Lower lobe of right lung (tissue), 2 donors: ENCODE measurements at places on chromosomes 4 and X.

DNA sequence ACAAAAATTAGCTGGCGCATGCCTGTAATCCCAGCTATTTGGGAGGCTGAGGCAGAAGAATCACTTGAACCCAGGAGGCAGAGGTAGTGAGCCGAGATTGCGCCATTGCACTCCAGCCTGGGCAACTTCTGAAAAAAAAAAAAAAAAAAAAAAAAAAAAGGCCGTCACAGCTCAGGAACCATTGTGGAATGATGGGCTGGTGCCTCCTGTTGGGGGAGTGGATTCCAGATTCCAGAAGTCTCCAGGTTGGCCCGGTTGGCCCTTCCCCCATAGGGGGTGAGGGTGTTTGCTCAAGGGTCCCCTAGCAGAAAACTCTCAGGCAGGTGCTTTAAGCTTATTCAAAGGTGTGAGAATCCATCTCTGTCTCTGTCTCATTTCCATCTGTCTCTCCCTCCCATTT, 11.5 kb downstream of the SH3TC1 start:
- H3K36me3 ChIP-seq = peaks cover 61% of the 10 kb centered on the region
- DNase-seq = no peak
- H3K4me1 ChIP-seq = peaks cover 14% of the 10 kb centered on the region
- no peak overlapping the region for H3K4me3 ChIP-seq

GRCh38 chr4:105113800-105114199, 32.9 kb upstream of the TET2 start:
- no peak overlapping the region for H3K27ac ChIP-seq
- no peak for DNase-seq
- H3K27me3 ChIP-seq = no peaks in the 10 kb centered on the region
- peaks cover 13% of the 10 kb centered on the region for H3K4me1 ChIP-seq
- no peaks in the 10 kb centered on the region for H3K36me3 ChIP-seq
- H3K4me3 ChIP-seq = no peak overlapping the region

GRCh38 chr4:117096462-117096861, 11.1 kb upstream of the TRAM1L1 start:
- no peak for DNase-seq
- H3K36me3 ChIP-seq = no peaks in the 10 kb centered on the region
- H3K4me3 ChIP-seq = no peak overlapping the region
- H3K27ac ChIP-seq = no peak overlapping the region
- H3K4me1 ChIP-seq = no peaks in the 10 kb centered on the region

GRCh38 chr4:53702334-53703266, 111.3 kb upstream of the LNX1 start:
- no peaks in the 10 kb centered on the region for H3K36me3 ChIP-seq
- peak overlapping the region; percentile 36 for H3K4me3 ChIP-seq
- H3K27me3 ChIP-seq = no peaks in the 10 kb centered on the region
- peak overlapping the region; percentile 77 for H3K27ac ChIP-seq
- DNase-seq = peak; percentile 77

- H3K36me3 ChIP-seq = peaks cover 16% of the 10 kb centered on the region
- DNase-seq = no peak
- no peaks in the 10 kb centered on the region for H3K27me3 ChIP-seq
- H3K4me1 ChIP-seq = no peaks in the 10 kb centered on the region
Measured at GRCh38 chrX:53374923-53375322, 47.5 kb downstream of the SMC1A start.

GRCh38 chr4:108172231-108172752, 3.6 kb upstream of the LEF1 start:
- H3K4me3 ChIP-seq = peak overlapping the region; percentile 67
- peaks cover 40% of the 10 kb centered on the region for H3K4me1 ChIP-seq
- no peak for DNase-seq

- no peaks in the 10 kb centered on the region for H3K27me3 ChIP-seq
- no peak for DNase-seq
- H3K36me3 ChIP-seq = no peaks in the 10 kb centered on the region
- peak overlapping the region; percentile 27 for H3K4me3 ChIP-seq
- H3K27ac ChIP-seq = peak overlapping the region; percentile 19
Measured at GRCh38 chr4:85777908-85778631, 303.1 kb downstream of the ARHGAP24 start.

DNA sequence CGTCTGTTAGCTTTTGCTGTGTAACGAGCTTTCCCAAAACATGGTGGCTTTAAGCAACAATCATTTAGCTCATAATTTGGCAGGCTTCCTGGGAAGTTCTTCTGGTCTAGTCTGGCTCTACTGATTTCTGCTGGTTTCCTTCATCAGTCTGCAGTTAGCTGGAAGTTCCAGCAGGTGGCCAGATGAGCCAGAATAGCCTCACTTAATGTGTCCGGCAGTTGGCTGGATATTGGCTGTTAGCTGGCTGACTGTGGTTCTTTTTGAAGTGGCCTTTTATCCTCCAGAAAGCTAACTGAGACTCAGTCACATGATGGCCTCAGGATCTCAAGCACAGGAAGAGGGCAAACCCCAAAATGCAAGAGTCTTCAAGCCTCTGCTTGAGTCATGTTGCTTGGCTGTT, 34.9 kb downstream of the FTHL17 start:
- no peak overlapping the region for H3K27ac ChIP-seq
- H3K27me3 ChIP-seq = no peaks in the 10 kb centered on the region
- H3K36me3 ChIP-seq = no peaks in the 10 kb centered on the region
- H3K4me1 ChIP-seq = no peaks in the 10 kb centered on the region
- peak; percentile 43 for DNase-seq
- no peak overlapping the region for H3K4me3 ChIP-seq

- no peak for DNase-seq
- no peaks in the 10 kb centered on the region for H3K36me3 ChIP-seq
- no peaks in the 10 kb centered on the region for H3K27me3 ChIP-seq
- H3K4me3 ChIP-seq = no peak overlapping the region
Measured at GRCh38 chrX:46611658-46612362, 38.2 kb downstream of the CHST7 start.

GRCh38 chr4:178347111-178347510, 904.9 kb upstream of the AGA start:
- no peaks in the 10 kb centered on the region for H3K4me1 ChIP-seq
- H3K4me3 ChIP-seq = no peak overlapping the region
- DNase-seq = no peak

DNA sequence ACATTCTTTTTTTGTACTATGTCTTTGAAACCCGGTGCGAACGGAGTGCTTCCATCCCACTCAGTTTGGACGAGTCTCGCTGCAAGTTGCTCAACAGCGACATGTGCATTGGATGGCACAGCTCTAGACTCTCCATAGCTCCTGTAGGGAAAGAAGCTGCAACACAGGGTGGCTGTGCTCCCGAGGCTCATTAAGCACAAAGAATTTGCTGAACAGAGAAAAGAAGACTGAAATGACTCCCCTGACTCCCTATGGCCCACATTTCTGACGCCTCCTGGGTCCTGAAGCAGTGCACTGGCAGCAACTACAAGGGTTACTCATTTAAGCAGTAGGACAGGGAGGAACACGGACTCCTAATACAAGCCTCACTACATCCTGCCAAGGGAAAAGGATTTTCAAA, 127.4 kb downstream of the SH3RF1 start:
- no peak overlapping the region for H3K4me3 ChIP-seq
- H3K27me3 ChIP-seq = no peaks in the 10 kb centered on the region
- no peak for DNase-seq
- no peak overlapping the region for H3K27ac ChIP-seq
- peaks cover under 1% of the 10 kb centered on the region for H3K4me1 ChIP-seq

DNA sequence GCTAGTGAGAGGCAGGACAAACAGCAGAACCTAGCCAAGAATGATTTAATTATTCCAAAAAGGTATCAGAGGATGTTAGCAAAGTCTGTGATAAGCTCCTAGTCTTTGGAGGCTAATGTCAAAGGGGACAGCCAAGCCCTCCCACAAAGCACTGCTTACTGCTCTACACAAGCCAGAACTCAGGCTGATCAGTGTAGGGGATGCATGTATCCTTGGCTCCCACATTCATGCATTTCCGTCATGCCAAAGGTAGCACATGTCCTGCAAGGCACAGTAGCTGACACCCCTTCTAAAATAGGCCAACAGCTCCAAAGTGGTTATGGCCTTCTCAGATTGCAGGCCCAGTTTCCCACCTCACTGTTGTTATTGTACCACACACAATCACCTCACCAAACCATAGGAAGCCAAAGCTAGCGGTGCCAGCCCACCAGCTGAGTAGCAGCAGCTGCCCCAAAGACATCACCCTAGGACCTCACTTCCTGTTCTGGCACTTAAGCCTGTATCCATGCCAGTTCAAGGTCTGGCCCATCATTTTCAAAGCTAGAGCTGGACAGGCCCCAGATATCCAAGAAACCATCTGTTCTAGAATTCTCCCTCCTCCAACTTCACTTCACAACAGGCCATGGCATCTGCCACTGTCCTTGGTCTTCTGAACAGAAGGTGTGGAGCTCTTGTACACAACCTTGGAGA, 40.9 kb downstream of the TSPAN5 start:
- H3K36me3 ChIP-seq = no peaks in the 10 kb centered on the region
- no peak overlapping the region for H3K4me3 ChIP-seq
- no peak overlapping the region for H3K27ac ChIP-seq
- DNase-seq = no peak
